ENCODE measurements at places on chromosomes 7 and 10. TPM values are rescaled to one million over a fixed set of nuclear protein-coding genes. Genes with fewer than 3 reads are reported as not detected.

GRCh38 chr7:128063088-128063487 lies 31.9 kb upstream of the LRRC4 start:
- DNase-seq: no peak

The HTR5A gene
- not detected for total RNA-seq

GRCh38 chr10:43902842-43903241 lies 254.2 kb upstream of the ZNF32 start:
- DNase-seq: peak; percentile 13

The WDFY4 gene
- total RNA-seq: 0.37 TPM

The ZNF804B gene
- not detected for total RNA-seq

- no peak for DNase-seq
These were observed 41.6 kb upstream of the MINDY3 start for GRCh38 chr10:15901889-15902288.

The GPNMB gene
- total RNA-seq: 0.21 TPM

DNA sequence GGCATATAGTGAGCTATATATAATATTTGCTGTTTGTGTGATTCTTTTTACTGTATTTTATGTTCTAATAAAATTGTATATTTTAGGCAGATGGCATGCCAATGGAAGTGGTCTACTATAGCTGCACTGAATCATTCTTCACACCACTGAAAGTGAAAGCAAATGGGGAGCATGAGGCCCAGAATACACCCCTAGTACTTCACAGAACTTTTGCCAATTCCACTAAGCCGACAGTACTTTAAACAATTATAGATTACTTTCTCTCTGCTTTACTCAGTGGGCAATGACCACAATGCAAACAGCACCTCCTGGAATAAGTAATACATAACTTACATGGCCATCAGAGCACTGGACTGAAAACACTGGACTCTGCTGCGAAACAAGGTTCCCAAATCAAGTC lies 70.2 kb downstream of the ANKRD26 start:
- no peak for DNase-seq

DNA sequence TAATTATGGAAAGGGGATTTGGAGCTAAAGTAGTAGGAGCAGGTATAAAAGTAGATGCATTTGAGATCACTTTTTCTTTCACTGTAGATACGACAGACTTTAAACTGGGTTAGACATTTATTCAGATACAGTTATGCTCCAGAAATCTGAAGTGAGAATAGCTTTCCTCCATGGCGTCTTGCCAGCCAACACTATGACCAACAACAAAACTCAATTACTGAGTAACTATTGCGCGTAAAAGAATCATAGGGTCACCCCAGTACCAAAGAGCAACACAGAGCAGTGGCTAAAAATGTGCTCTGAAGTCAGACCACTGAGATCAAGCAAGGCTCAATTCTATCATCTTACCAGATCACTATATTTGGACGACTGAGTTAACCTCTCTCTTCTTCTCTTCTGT lies 262.5 kb upstream of the SORCS1 start:
- no peak for DNase-seq

The ANKRD22 gene
- 0.45 TPM for total RNA-seq

- DNase-seq: no peak
These were observed 548.0 kb upstream of the SEMA3D start for GRCh38 chr7:85734823-85735222.

DNA sequence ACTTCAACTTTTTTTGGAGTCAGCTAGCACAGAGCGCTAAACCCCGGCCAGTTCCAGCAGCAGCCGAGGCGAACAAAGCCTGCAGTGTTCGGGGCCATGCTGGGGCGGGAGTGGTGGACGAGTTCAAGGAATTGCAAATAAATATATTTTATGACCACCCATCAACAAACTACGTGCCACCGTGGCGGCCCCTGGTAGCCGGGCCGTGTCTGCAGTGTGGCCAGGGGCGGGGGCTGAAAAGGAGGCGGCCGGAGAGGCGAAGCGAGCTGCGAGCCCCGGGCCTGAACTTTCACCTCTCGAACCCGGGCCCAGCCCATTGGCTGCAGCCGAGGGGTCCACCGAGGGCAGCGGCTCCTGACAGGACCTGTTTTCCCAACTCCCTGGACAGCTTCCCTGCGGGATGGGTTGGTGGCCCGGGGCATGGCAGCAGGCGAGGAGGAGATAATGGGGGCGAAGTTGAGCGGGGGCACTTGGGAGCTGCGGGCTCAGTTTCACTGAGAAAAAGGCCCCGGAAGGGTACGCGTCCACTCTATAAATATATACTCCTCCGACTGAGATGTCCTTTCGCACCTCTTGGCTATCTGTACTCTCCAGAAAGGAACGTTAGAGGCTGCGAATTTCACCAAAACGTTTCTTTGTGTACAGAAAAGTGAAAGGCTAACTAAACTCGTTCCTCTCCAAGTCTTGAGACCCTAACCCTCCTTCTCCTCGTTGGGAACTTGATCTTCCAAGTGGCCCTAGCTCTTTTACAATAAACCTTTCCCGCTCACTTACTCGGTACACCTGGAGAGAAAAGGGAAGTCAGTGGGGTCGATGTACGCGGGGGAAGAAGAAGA lies 164.6 kb upstream of the PPP1R3A start:
- peak; percentile 20 for DNase-seq

- DNase-seq: peak; percentile 34
These were observed 362.4 kb upstream of the ZNF32 start for GRCh38 chr10:44010873-44011602.

DNA sequence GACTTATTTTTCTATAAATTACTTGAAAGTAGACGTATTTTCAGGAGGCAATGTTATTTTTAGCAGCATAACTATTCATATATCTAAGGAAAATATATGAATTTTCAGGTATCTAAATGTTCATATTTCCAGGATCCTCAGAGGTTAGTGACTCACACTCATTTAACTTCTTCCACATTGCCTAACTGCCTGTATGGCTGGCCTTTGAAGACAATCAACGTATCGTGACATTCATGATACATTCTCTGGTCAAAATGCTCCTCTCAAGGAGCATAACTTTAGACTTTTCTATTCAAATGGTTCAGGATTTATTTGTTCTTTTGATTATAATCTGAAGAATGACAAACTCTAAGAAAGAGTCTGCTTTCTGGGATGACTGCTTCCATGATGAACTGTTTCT lies 89.3 kb downstream of the SEMA3C start:
- DNase-seq: no peak

DNA sequence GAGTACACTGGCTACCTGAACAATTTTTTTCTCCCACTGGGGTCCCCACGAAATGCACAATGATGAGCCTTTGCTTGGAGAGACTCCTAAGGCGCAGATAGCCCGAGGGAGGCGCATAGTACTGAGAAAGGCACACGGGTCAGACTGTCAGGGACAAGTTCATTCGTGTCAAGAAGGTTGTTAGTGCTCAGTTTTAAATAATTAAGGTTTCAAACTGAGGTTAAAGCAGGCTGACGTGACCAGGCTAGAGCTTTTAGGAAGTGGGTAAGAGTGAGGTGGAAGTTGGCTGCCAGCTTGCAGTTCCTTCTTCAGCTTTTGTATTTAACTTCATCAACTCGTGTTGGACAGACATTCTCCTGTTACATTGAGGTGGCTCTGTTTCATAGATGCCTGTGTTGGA lies 31.6 kb downstream of the RBM33 start:
- no peak for DNase-seq

The PLAC9 gene
- total RNA-seq: not detected

DNA sequence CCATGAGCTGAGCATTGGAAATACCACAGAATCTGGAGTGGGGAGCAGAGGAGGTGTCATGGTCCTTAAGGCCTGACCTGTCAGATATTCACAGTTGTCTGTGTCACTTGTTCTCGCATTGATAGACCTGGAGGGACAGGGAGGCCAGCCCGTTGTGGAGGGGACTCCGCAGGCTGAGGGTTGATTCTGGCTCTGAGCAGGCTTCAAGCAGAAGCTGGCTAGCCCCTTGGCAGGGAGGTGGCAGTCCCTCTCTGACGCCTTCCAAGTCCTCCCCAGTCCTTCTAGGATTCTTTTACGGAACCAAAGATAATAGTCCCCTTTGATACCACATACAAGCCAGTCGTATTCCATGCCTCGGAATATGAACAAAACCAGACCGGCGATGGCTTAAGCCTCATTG lies 65.4 kb downstream of the GRK5 start:
- no peak for DNase-seq
